ENCODE measurements at places on chromosomes 4 and X.

DNA sequence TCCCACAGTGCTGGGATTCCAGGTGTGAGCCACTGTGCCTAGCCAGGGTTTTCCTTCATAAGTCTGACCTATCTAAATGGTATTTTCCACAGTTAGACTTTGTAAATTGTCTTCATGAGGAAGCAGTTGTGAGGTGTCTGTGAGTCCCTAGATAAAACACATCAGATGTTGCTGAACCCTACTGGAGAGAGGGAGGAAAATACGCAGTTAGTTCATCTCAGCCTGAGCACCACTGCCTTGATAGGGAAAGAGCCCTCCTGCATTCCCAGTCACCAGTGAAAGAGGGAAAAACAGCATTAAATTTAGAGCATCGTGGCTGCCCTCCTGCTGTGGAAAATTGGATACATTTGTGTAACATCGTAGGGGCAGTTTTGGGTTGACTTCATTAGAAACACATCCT is 31.7 kb upstream of the CLDN34 start:
- no peak for DNase-seq

- no peak for DNase-seq
Measured at GRCh38 chrX:142238536-142238935, 33.4 kb upstream of the MAGEC2 start.

- no peak for DNase-seq
Measured at GRCh38 chr4:144594471-144594986, 51.4 kb upstream of the HHIP start.

GRCh38 chrX:1435241-1435895 is 17.3 kb downstream of the ASMTL start:
- no peak for DNase-seq

DNA sequence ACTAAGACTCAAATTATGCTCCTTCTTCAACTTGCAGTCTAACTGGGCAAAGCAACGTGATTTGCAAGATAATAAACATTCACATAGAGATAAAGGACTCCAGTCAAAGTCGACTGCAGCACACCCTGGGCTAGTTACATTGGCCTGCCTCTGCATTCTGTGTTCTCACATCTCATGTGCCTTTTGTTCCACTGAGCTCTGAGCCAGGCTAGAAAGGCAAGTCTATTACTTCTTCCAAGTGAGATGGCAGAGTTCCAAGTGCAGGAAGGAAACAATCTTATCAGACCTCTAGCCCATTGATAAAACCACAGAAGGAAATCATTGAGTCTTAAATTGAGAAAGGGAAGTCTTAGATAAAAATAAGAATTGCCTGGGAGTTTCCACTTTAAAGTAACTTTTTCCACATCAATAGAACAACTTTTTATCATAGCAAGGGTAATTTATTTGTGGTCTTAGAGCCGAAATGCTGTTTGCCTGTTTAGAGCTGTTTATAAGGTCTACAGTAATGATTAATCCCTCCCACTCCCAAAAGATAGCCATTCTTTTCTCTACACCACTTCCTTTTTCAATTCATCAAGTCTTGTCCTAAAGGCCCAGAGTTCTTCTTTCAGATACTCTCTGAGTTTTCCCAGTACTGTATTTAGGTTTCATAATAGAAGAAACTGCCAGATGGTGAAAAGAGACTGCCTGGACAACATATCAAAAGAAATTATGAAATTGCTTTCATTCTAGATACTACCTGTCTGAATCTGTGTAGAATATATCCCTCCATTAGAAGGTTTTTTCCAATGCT is 200.2 kb downstream of the GUCY2F start:
- DNase-seq: no peak

DNA sequence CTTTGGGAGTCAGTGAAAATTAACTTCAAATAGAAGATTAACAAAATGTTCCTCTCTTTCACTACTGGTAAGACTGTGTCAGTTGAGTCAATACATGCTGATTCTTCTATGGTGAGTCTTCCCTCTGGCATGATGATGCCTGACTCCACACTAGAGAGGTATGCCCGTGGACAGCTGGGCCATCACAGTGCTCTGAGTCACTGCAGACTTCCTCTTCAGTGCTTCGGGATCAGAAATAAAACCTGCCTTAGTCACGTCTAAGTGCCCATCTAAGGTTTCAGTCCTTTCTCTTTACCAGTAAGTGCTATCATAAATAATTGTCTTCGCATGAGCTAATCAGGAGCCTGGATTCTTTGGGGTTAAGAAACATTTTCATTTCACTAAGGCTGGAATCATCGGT is 1.6 kb upstream of the ASB5 start:
- no peak for DNase-seq

DNA sequence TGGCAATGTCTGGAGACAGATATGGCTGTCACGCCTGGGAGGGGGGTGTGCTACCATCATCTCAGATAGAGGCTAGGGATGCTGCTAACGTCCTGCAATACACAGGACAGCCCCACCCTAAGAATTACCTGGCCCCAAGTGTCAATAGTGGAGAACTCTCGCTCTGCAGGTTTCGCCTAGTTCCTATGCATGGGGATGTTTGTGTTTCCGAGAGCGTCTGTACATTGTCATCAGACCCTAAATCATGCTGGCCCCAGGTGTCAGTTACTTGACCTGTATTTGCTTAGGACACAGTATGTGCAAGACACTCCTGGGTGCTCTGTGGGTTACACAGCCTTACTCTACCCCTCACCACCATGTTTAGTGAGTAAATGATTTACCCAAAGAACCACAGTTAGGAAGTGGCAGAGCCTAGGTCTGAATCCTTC is 90.8 kb downstream of the AFF1 start:
- no peak for DNase-seq

- DNase-seq: no peak
Measured at GRCh38 chrX:30967516-30967915, 78.5 kb upstream of the TAB3 start.

- no peak for DNase-seq
Measured at GRCh38 chr4:150355418-150355817, 226.5 kb upstream of the MAB21L2 start.

DNA sequence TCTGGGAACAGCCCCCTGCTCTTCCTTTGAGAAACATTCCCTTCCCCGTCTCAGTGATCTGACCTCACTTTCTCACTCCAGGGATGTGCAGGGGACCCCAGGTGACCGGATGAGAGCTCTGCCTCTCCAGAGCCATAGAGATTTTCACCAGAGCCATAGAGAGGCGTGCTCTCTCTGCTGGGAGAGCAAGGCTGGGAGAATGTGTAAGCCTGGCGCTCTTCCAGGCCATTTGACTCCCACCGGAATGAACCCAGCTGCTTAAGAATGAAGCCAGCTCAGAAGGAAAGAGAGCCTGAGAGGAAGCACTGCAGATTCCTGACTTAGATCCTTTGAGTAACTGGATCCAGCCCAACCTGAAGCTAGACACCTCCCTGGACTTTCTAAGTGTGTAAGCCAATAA is 106.4 kb downstream of the DHX15 start:
- no peak for DNase-seq

- peak; percentile 10 for DNase-seq
Measured at GRCh38 chr4:168076989-168077725, 15.2 kb upstream of the ANXA10 start.

GRCh38 chrX:103831342-103831802 is 685 bp downstream of the RAB9B start:
- DNase-seq: peak; percentile 44

- DNase-seq: no peak
Measured at GRCh38 chr4:153988492-153989363, 199.8 kb upstream of the SFRP2 start.

GRCh38 chr4:178255172-178255571 is 812.9 kb upstream of the AGA start:
- DNase-seq: no peak

GRCh38 chr4:64539234-64539849 is 130.1 kb upstream of the TECRL start:
- peak; percentile 2 for DNase-seq

GRCh38 chr4:337932-338758 is 531 bp downstream of the ZNF141 start:
- DNase-seq: no peak

GRCh38 chr4:139630991-139631390 is 34.6 kb upstream of the MGST2 start:
- no peak for DNase-seq

DNA sequence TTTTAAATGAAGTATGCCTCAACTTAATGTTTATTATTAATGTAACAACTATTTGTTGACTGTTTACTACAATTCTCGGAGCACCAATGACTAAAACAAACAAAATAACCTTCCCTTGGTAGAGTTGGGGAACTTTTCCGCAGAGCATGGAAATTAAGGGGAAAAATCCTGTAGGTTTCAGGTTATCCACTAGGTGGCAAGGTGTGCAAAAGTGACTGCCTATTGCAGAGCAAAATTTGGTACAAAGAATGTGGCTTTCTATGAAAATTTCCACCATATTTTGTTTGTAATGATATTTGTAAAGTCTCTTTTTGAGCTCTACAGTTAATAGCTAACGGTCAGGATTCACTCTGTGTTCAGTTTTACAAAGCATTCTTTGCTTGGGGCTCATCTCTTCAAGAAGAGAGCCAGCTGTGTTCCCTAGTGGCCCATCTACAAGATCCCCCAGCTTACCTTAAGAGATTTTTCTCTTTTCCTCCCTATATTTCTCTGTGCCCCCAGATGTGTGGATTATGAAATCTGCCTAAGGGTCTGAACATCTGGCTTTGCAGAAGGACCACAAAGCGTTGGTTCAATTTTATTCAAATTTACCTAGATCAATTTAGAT is 61.1 kb downstream of the FBXO8 start:
- DNase-seq: no peak

DNA sequence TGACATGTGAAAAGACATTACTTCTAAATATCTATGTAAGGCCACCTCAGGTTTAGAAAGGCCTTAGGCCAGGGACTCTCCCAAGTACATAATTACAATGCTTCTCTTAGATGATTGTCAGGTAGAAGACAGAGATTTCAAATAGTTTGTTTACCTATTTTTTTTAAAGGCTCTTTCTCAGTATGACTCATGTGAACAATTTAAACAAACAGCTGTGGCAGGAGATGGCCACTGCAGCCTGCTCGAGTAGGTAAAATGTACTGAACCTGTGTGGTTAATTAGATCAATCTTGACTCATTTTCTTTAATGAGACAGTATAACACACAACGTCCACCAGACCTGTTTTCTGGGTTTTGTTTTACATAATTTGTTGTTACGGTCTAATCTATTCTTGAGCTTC is 50.2 kb downstream of the LEF1 start:
- DNase-seq: no peak

DNA sequence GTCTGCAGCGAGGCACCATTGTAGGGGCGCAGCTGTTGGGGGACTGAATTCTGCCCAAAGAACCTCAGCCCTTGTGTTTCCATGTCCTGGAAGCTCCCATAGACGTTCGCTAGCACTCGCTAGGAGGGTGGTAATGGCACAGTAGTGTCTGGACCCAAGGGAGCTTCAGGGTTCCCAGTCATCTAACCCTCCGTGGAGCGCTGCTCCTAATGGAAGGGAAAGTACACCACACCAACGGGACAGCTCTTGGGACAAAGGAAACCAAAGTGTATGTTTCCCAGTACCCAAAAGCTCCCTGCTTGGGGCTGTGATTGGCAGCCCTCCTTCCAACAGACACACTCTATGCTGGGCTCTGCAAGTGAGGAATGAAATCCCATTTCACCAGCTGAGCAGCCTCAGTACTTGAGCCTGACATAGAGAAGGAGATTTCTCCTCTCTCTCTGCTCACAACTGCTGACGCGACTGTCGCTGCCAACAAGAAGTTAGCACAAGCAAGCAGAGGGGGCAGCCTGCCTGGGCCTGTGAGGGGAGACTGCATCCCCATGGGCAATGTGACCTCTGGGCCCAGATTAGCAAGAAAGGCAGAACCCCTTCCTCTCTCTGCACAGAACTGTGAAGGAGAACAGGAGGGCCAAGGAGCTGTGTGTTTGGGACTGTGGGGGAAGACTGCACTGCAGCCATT is 67.6 kb upstream of the SMARCAD1 start:
- DNase-seq: no peak

DNA sequence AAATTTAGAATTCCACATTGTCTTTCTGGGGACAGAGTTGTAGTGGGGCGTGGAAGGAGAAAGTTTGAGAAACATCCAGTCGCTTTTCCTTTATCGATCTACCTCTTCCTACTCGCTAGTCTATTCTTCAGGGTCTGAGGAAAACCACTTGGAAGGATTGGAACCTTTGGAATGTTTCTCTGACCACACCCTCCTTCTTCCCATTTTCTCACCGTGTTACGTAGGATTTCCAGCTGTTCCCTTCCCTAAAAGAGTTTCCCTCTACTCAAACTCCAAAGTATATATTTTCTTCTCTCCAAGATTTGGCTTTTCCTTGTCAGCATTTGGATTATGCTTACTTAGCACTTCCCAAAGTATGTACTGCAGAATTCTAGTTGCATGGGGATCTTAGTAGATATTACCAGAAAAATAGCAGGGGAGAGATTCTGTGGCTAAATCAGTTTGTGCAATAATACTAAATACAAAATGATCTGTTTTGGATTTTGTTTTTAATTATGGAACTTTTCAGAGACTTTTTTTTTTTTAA is 4.9 kb downstream of the ENPEP start:
- no peak for DNase-seq

DNA sequence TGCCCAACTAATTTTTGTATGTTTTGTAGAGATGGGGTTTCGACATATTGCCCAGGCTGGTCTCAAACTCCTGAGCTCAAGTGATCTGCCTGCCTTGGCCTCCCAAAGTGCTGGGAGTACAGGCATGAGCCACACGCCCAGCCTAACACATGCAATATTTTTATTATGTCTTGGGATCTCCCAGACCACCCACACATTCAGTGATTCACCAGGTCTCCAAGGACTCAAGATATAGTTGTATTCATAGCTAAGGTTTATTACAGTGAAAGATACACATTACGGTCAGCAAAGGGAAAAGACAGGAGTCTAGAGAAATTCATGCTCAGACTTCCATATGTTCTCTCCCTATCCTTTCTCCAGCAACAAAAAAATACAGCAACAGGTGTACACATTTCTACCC is 25.5 kb upstream of the FAM120C start:
- no peak for DNase-seq

GRCh38 chrX:43703211-43703791 is 47.2 kb downstream of the MAOA start:
- DNase-seq: no peak

DNA sequence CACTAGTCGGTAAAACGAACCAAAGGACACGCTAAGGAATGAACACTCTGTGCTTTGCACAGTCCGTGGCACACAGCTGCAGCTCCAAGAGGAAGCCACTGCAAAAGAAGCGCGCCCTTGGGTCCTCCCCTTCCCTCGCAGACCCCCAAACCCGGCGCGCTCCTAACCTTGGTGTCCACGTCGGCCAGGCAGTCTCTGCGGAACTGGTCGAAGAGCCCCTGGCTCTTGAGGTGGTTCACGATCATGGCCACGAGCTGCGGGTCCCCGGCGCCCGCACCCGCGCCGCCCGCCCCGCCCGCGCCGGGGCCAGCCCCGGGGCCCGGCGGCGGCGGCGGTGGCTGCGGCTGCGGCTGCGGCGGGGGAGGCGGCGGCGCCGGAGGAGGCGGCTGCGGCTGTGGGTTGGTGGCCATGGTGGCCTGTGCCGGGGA is 333 bp downstream of the BOD1L1 start:
- DNase-seq: no peak

GRCh38 chr4:74109116-74109869 is 10.3 kb upstream of the CXCL2 start:
- no peak for DNase-seq

Measured in stimulated activated CD4-positive, alpha-beta T cell treated with anti-CD3 and anti-CD28 coated beads, Interleukin-1b, Interleukin-23, amount 100 ng/mL, for 24 hours (primary cell).